ENCODE measurements at places on chromosomes 16 and 17. TPM values are rescaled to one million over a fixed set of nuclear protein-coding genes. Genes with fewer than 3 reads are reported as not detected.

FAM83G gene
- 4.9 TPM for polyA plus RNA-seq

CHD9NB gene
- polyA plus RNA-seq: 1.2 TPM

TP53TG3 gene
- 0.36 TPM for polyA plus RNA-seq

CHTF18 gene
- polyA plus RNA-seq: 12.6 TPM

SLC52A1 gene
- not detected for polyA plus RNA-seq

TNP2 gene
- polyA plus RNA-seq: not detected

KRT15 gene
- 0.11 TPM for polyA plus RNA-seq

DERL2 gene
- polyA plus RNA-seq: 44.9 TPM

RCVRN gene
- 0.56 TPM for polyA plus RNA-seq

TP53TG3C gene
- polyA plus RNA-seq: not detected

RAMP2 gene
- polyA plus RNA-seq: 156 TPM

MRM3 gene
- 26.4 TPM for polyA plus RNA-seq

HID1 gene
- 13.8 TPM for polyA plus RNA-seq

SPIRE2 gene
- polyA plus RNA-seq: 1.5 TPM

TEKT3 gene
- polyA plus RNA-seq: 0.67 TPM

RBFOX1 gene
- 0.34 TPM for polyA plus RNA-seq

RAD51D gene
- 4.6 TPM for polyA plus RNA-seq
